ENCODE measurements at places on chromosomes 7 and 10.
A peak's percentile ranks its signal among the peaks of the same experiment; 100 is the strongest.

GRCh38 chr10:31927884-31928548 is 615 bp downstream of the ARHGAP12 start:
- DNase-seq = peak; percentile 54

- no peak for DNase-seq
Observed at GRCh38 chr7:85103357-85103756, 83.5 kb downstream of the SEMA3D start.

DNA sequence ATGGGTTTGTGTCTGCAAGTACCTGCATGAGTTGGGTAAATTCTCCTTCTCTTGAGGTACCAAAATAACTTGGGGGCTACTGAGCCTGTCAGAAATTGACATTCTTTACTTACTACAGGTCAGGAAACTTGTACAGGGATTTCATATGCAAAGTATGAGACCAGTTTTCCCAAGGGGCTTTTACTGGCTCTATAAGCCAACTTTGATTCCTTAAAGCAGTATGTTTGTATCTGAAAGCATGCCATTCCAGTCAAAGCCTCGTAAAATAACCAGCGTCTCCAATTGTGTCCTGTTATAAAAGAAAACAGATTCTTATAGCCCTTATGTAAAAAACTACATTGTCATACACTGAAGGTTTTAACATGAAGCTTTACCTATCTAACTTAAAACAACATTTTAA is 90.2 kb downstream of the ZNF467 start:
- DNase-seq = no peak

DNA sequence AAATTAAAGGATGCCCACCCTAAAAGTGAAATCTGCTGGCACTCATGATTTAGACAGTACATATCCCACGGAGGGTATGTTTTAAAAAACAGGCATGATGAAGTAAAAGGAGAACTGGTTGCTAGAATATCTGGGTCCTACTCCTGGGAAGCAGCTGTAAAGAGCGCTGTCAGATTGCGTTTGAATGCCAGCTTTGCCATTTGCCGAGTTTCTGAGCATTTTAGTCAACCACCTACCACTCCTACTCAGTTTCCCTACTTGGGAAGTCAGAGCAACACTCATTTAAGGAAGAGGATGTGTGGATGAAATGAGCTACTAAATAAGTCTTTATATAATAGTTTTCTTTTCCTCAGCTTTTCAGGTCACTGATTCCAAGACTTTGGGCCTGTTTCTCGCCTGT is 1.1 kb upstream of the UMAD1 start:
- no peak for DNase-seq

DNA sequence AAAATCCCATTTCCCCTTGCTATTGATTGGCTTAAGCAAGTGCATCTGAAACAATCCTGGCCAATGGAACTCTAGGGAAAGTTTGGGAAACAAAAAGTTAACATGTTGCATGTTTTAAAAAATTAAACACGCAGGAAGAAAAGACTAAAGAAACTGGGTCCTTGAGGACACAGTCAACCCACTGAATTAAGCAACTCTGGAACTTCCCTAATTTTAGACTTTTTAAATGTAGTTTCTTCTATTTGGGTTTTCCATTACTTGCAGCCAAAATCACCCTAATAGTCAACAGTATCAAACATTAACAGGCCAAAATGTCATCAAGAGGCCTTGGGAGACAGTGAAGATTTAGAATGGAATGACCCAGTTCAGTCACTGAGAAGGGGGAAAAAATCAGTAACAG is 40.6 kb downstream of the OSBPL3 start:
- DNase-seq = peak; percentile 39

GRCh38 chr10:116850058-116850611 is 836 bp downstream of the ENO4 start:
- DNase-seq = no peak

DNA sequence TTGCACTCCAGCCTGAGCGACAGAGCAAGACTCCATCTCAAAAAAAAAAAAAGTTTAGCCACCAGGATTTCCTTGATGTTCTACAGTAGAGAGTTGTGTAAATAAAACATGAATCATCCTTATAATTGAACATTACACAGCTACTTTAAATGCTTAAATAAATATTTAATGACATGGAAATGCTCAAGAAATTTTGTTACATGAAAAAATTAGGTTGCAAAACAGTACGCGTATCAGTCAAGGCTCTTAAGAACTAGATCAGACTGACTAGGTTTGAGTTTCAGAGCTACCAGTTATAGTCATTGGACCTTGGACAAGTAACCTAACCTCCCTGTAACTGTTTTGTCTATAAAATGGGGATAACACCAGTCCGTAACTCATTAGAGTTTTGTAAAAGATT is 38.7 kb upstream of the GSAP start:
- no peak for DNase-seq

GRCh38 chr7:131653418-131654248 is 97.2 kb upstream of the PODXL start:
- DNase-seq = no peak

DNA sequence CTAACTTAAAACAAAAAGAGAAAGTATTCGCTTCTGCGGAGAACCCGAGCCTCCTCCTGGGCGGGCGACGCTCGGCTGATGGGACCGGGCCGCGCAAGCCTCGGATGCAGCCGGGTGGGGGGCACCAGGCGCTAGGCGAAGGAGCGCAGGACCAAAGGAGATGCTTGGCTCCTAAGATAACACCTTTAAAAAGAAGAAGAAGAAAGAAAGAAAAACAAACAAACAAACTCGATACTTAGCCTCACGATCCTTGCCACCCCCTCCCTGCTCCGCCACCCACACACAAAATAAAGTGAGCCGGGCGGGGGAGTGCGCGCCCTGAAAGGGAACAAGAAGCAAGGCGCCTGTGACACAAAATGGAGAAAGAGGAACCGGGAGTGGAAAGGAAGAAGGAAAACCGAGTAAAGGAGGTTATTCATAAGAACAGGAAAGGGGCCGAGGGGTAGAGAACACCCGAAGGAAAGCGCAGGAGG is 34.0 kb upstream of the EBLN1 start:
- DNase-seq = peak; percentile 62

DNA sequence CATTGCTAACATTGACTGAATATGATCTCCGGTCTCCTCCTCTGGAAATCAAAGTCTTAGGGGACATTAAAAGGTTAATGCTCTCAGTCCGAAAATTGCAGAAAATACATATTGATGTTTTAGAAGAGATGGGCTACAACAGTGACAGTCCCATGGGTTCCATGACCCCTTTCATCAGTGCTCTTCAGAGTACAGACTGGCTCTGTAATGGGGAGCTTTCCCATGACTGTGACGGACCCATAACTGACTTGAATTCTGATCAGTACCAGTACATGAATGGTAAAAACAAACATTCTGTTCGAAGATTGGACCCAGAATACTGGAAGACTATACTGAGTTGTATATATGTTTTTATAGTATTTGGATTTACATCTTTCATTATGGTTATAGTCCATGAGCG is 39.2 kb downstream of the SAMD8 start:
- no peak for DNase-seq

DNA sequence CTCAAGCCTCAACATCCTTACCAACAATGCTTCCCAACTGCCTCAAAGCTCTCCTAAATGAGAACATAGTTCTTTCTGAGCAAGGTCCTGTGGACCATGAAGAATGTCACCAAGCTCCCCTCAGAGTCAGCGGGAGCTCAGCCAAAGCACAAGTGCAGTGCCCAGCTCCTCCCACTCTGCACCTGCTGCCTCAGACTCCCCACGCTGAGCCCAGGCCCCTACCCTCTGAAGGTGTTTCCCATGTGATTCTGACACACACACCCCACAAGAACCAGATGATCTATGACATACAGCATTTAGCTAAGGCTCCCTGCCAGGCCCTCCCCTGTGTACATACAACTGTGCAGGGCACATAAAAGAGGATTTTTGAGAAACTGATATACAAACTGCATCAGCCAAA is 19.2 kb downstream of the ERCC6 start:
- no peak for DNase-seq

DNA sequence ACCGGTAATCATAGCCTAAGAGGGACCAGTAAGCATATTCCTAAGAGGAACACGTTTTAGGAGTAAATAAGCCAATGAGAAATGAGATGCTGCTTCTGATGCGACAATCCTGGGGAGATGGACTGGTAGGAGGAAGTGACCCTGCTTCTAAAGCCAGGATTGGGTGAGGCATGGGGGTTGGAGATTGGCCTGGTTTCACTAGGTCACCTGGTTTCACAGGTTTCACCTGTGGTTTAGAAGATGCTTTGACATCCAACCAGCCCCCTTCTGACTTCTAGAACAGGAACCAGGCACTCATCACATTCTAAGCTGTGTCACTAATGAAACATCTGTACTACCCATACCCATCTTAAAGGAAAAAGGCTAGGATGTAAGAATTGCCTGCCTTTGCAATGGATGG is 53.0 kb upstream of the BAMBI start:
- DNase-seq = peak; percentile 16

- no peak for DNase-seq
Observed at GRCh38 chr10:68871105-68871711, 29.9 kb upstream of the DDX50 start.

DNA sequence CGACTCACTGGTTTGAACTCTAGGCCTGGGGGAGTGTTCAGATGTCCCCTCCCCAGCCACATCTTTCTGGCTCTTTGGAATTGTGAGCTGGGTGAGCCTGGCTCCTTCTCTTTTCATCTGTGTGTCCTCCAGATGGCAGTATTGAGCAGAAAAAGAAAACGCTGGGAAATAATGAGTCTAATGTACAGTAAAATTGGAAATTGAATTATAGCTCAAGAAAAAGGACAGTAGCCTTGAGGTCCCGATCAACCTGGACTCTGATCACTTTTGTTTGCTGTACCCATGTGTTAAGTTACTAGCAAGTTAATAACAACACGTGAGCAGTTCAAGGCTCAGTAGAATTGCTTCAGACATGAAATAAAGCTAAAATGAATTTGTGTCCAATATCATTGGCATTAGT is 77.9 kb downstream of the SNX10 start:
- DNase-seq = peak; percentile 61

DNA sequence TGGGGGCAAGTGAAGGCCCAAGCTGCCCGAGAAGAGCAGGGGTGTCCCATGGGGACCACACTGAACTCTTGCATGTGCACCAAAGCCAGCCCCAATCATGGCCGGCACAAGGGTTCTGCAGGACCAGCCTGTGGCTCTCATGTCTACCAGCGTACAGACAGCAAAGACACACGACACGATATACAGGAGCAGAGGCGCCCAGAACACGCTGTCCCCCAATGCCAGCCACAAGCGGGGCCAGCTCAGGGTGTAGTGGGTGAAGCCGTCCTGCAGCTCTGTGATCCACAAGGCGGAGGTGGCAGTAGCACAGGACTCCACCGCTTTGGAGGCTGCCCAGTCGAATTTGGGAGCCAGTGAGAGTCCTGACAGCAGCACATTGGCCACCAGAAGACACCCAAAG is 108.9 kb upstream of the PDSS1 start:
- no peak for DNase-seq

GRCh38 chr7:1727812-1728570 is 57.9 kb downstream of the ELFN1 start:
- no peak for DNase-seq

DNA sequence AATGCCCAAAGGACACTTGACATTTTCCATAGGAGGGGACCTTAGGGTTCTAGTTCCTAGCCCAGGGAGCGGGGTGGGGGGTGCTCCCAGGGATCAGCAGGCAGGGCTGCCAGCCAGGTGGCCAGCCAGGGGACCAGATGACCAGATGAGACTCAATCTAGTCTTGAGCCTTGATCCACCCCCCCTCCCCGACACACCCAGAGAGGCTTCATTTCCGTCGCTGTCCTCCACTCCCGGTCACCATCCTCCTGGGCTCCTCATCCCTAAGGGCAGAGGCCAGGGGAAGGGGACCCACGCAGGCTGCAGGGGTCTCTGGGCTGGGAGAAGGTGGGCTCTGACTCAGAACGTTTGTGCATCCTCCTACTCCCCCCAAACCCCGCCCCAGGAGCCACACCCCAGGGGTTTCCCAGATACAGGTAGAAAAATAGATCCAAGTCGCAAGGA is 1.0 kb downstream of the STX1A start:
- DNase-seq = peak; percentile 24

- DNase-seq = no peak
Observed at GRCh38 chr10:132644527-132645246, 107.1 kb downstream of the INPP5A start.

DNA sequence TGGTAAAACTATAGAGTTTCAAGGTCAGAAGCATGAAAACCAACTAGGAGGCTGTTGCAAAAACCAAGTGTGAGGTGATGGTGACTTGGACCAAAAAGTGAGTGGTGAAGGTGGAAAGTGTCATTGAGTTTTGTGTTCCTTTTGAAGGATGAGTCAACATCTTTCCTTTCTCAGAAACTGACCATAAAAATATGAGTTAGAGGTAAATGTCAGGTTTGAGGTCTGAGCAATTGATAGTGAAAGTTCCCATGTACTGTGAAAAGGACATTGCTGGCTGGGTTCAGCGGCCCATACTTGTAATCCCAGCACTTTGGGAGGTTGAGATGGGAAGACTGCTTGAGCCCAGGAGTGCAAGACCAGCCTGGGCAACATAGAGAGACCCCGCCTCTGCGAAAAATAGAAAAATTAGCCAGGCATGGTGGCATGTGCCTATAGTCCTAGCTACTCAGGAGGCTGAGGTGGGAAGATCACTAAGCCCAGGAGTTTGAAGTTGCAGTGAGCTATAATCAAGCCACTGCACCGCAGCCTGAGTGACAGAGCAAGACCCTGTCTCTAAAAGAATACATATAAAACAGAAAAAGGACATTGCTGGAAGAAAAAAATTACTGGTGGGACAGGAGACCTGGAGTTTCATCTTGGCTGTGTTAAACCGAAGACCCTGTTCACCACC is 89.3 kb upstream of the ARID5B start:
- DNase-seq = no peak

DNA sequence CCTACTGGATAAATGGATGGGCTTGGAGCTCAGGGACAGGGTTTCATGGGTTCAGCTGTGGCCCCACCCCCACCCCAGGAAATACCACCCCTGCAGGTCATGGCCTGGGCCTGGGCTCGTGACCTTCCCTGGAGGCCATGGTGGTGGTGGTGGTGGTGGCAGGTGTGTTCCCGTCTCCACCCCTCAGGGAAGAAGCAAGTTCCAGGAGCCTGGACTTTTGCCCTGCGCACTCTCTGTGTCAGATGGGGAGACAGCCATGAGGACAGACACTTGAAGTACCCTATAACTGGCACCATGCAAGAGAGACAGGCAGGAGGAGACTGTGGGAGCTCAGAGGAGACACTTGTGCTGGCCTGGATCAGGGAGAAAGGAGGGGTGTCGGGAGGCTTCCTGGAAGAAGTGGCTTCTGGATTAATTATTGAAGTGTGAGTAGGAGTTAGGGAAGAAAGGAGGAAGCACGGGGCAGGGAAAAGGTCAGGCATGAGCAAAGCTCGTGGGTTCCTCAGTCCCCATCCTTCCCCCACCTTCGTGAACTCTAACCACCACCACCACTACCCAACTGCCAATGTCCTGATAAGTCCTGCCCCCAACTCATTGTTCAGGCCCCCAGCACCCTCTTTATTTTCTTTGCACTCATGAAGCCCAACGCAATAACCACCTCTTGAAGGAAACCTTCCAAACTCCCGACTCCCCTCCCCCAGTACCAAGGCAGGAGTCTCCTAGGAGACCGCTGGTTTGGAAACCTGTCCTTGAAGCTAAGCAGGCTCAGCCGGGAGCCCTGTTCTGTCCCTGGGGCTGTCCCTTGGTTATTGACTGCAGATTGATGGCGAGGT is 8.9 kb downstream of the SH2B2 start:
- no peak for DNase-seq

- no peak for DNase-seq
Observed at GRCh38 chr10:60728056-60728455, 50.2 kb upstream of the CDK1 start.

Data from CD4-positive, alpha-beta T cell (primary cell).